K562 (cell line): ENCODE measurements at places on chromosomes 7 and 10. TPM values are rescaled to one million over a fixed set of nuclear protein-coding genes. Genes with fewer than 3 reads are reported as not detected.

The AKR1C4 gene
- 0.13 TPM in 1 of 2 replicates, not detected in the other for total RNA-seq

GRCh38 chr10:4136121-4136520, 351.1 kb upstream of the KLF6 start:
- DNase-seq = no peak

DNA sequence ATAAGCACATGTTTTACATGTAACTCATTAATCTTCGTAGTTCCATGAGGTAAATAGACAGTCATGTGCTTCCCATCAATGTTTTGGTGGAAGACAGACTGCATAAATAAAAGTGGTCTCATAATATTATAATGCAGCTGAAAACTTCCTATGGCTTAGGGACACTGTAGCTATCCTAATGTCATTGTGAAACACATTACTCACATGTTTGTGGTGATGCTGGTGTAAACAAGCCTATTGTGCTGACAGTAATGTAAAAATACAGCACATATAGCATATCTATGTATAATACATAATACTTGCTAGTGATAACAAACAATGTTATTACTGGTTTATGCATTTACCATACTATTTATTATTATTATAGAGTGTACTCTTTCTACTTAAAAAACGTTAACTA, 37.2 kb upstream of the PLXDC2 start:
- no peak for DNase-seq

DNA sequence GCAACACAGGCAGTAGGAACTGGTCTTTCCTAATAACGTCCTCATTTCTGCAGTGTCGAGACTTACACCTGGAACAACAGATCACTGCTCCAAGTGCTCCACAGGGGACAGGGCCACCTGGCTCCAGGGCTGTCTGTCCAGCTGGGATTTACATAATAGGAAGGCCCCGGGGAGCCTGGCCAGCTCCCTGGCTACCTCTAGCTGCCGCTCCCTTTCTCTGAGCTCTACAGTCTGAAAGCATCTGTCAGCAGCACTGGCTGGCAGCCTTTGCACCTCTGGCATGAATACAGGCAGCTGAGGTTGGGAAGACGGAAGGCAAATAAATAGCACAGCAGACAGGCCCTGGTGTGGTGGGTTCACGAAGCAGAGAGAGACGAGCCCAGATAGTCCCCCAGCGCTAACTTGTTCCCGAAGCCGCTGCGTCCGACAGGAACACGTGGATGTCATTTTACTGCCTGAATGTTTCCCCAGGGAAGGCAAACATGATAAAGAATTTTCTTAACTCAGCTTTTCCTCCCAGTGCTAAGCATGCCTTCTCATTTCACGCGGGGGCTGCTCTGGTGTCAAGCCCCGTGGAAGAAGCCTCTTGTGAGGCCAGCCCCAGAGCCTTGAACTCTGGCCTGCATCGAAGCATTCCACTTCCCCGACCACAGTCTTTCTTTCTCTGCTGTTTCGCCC, 105.4 kb downstream of the ITIH5 start:
- DNase-seq = no peak
